BE2C (cell line): ENCODE measurements at places on chromosomes 13 and 19.

DNA sequence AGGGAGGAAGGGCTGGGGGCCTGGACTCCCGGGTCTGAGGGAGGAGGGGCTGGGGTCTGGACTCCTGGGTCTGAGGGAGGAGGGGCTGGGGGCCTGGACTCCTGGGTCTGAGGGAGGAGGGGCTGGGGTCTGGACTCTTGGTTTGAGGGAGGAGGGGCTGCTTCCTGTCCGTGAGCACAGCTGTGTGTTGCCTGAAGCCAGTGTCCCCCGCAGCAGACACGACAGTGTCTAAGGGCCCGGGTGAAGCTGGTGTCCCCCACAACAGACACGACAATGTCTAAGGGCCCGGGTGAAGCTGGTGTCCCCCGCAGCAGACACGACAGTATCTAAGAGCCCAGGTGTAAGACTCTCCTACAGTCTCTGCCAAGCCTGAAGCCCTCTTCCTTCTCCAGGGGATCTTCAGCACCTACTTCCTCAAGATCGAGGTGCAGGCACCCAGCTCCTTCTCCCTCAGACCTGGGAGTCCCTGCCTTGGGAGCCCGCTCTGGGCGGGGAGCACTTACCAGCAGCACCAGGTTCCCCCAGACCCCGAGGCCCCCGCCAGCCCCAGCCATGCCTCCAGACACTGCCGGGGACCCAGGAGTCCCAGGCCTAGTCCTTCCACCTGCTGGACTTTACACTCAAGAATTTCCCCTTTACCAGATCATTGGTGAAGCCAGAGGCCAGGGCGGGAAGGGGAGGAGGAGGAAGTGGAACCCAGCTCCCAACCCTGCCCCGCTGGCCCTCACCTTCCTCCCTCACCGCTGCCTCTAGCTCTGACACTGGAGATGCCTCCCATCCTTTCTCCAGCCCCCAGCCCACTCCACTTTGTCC is at the start of gene PTPRH:
Gene PTPRH (minus strand): TSS at position 622 of the 813 bp plus-strand sequence. CDS start 68 bp downstream, at position 554.
- DNase-seq = no peak

GRCh38 chr13:70310396-70311119 is 202.3 kb upstream of the KLHL1 start:
- peak; percentile 67 for DNase-seq

- no peak for DNase-seq
These were observed 984.7 kb upstream of the PCDH9 start for GRCh38 chr13:68214691-68215415.

- DNase-seq = no peak
These were observed 55.5 kb upstream of the KATNAL1 start for GRCh38 chr13:30362869-30363268.

DNA sequence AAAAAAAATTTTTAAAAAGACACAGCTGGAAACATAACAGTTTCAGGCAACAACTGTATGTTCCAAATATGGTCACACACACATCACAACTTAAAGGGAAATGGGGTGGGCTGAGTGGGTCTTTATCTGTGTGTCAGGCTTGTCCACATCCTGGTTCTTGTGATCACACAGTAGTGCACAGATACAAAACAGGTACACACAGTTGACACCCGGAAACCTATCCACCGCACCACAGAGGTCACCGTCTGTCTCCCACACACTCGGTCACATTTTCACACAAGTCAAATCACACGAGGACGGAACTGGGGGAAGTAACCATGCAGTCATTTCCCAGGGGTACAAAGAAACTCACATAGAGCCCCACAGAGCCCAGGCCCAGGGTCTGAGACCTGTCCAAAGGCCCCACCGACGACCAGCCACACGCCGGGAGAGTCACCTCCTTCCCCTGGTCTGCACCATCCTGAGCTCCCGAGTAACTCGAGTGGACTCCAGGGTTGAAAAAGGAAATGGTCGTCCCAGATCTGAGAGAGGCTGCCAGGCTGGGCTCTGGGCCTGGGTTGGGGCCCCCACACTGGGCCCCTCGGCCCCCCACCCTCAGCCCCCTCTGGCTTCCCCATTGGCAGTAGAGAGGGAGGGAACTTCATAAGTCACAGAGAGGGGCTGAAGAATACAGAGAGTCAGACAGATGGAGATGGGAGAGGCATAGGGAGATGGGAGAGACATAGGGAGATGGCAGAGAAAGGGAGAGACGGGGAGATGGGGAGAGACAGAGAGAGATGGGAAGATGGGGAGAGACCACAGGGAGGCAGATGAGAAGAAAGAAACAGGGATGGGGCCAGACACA is 1.3 kb upstream of the PPAN start:
- no peak for DNase-seq

DNA sequence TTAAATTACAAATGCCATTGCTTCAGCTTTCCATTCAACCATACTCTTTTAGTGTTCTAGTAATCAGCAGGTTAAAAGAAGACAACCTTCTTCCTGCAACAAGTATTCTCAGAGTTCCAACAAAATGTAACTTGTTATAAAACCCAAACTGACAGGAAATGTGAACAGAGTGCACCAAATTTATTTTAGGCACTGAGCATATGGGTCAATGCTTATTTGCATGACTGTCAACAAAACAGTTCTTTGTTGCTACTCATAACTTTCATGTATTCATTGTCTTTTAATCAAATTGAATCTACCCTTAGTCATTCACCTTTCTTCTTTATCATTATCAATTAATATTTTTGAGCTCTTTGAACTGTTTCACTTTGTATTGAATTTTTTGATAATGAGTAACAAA is 554.1 kb downstream of the DACH1 start:
- DNase-seq = no peak

- DNase-seq = no peak
These were observed 1395.7 kb downstream of the OLFM4 start for GRCh38 chr13:54424344-54424743.
